ENCODE measurements at places on chromosomes 2 and 18.
A peak's percentile ranks its signal among the peaks of the same experiment; 100 is the strongest.

DNA sequence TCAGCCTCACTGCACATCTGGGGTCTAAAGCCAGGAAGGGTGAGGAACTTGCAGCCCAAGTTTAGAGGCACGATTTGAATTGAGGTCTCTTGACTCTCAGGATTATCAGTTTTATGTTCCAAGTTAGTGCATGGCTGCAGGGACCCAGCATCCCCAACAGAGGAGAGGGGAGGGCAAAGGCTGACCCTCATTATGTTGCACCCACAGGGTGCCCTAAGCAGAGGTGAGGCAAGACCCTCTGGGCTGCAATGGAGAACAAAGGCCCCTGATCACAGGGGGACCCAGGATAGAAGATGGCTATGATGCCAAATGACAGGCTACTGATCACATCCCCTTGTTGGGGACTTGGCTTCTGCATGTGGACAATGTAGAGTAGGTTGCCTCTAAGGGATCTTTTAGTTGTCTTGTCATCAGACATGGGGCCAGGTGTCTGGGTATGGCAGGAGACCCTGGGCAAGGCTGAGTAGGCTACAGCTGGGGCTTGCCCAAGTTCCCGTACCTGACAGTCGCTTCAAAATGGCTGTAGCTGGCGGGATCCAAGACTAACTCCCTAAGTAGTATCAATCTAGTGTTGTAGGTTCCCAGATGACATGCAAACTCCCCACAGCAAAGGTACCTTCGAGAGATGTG lies 4.5 kb upstream of the GDF7 start:
- DNase-seq: no peak

DNA sequence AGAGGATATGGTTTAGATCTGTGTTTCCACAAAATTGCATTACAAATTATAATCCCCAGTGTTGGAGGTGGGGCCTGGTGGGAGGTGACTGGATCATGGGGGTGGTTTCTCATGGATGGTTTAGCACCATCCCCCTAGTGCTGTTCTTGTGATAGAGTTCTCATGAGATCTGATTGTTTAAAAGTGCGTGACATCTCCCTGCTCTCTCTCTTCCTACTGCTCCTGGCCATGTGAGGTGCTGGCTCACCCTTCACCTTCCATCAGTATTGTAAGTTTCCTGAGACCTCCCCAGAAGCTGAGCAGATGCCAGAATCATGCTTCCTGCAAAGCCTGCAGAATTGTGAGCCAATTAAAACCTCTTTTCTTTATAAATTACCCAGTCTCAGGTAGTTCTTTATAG lies 33.1 kb downstream of the LHCGR start:
- no peak for DNase-seq

DNA sequence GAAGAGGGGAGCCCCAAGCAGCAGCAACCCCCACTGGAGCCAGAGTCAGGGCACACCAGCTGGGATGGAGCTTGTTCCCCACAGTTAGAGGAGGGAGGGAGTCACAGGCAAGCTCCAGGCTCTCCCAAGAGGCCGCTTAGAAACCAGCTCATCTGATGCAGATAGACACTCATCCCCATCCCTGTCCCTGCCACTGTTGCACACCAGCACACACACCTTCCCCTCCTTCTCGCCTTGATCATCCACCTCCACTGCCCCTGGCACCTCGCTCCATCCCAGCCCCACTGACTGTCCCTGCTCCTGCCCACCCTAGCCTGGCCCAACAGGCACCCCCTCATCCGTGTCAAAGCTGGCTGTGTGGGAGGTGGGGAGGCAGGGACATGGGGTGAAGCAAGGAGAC lies 1.5 kb upstream of the RUFY4 start:
- DNase-seq: no peak

- DNase-seq: no peak
Observed at GRCh38 chr18:6885992-6886796, 156.7 kb downstream of the ARHGAP28 start.

DNA sequence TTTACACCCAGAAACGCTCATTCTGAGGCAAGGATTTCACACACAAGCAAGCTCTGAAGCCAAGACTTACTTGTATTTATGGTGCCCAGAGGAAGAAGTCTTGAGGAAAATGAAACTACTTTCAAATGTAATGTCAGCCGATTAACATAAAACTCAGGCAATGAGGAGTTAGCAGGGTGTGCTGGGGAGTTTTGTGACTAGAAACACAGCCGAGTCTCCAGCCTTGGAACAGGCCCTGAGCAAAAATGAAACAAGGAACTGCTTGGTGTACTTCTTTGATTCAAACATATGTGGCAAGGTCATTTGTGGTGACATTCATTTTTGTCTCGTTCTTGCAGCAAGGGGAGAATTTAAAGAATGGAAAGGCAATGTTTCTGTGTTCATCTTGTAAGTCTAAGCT lies 4.5 kb downstream of the DYTN start:
- no peak for DNase-seq

GRCh38 chr2:12890481-12890991 lies 173.8 kb downstream of the TRIB2 start:
- DNase-seq: no peak

- no peak for DNase-seq
Observed at GRCh38 chr2:128584296-128584890, 265.7 kb upstream of the HS6ST1 start.

DNA sequence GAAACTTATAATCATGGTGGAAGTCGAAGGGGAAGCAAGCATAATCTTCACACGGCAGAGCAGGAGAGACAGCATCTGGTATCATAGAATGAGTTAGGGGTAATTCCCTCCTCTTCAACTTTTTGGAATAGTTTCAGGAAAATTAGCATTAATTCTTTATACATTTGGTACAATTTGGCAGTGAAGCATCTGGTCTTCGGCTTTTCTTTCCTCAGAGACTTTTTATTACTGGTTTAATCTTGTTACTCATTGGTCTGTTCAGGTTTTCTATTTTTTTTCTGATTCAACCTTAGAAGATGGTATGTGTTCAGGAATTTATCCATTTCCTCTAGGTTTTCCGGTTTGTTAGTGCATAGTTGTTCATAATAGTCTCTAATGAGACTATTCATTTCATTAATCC lies 39.7 kb upstream of the ABCA12 start:
- no peak for DNase-seq

GRCh38 chr2:12303181-12304030 lies 413.3 kb upstream of the TRIB2 start:
- DNase-seq: no peak

DNA sequence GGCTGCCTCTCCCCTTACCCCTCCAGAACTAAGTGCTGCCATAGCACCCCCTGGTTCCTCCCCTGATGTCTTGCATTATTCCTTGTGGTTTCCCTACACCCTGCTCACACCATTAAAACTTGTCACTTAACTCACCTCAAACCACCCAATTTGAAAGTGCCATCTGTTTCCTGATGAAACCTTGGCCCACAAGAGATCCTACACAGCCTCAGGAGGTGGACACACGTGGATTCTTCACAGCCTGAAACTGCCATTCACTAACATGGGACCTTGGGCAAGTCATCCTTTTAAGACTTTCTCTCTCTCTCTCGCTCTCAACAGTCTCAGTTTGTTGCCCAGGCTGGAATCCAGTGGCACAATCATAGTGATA lies 27.5 kb upstream of the FAM124B start:
- DNase-seq: no peak

DNA sequence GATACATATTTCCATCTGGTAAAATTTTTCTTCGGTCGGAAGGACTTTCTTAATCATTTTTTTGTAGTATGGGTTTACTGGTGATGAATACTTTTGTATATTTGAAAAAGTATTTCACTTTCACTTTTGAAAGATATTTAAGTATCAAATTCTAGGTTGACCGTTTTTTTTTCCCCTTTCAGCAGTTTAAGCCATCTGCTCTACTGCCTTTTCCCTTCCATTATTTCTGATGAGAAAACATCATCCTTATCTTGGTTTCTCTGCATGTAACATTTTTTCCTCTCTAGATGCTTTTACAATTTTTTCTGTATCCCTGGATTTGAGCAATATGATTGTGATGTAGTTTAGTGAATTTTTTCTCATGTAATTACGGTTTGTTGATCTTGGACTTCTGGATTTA lies 87.0 kb downstream of the MTX2 start:
- no peak for DNase-seq

- no peak for DNase-seq
Observed at GRCh38 chr2:138782383-138782782, 2.2 kb upstream of the NXPH2 start.

GRCh38 chr2:241562269-241562891 lies 3.8 kb downstream of the BOK start:
- no peak for DNase-seq

DNA sequence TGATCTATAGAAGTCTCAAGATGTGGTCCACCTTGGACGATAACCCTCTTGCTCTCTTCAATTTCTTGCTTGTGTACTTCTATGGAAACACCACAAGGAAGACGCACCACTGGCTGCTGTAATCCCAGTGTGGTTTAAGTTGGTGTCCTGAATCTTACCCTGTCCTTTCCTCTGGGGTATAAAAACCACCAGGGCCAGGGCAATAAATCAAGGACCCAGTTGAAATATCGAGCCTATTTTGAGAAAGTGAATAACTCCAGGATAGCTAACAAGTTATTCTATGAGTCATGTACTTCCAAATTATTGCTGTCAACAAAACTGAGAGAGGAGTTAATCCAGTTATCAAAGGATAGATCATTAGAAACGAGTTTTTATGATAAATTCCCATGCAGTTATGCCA lies 137.0 kb downstream of the RND3 start:
- no peak for DNase-seq

- no peak for DNase-seq
Observed at GRCh38 chr2:200584639-200585038, 1.2 kb upstream of the AOX1 start.

- DNase-seq: no peak
Observed at GRCh38 chr2:222641336-222641735, 14.6 kb downstream of the FARSB start.

DNA sequence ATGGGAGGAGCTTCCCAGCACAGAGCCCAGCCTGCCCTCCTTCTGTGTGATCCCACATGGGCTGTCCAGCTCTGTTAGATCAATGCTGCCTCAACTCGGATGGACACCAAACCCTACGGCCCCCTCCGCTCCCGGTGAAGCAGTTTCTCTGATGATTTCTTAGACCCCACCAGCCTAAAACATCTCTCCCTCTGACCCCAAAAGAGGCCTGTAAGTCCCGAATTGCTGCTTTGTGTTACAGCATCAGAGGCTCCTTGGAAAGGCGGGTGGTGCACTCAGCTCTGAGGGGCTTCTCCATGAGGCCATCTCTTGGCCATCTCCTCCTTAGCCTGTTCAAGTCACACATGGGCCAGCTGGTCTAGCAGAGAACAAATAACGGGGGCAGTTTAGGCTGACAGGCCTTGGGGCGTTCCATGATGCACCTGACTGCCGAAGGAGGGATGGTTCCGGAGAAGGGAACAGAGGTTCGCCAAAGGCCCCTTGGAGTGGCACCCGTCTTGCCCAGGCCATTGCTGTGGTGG lies 240.7 kb downstream of the SH3RF3 start:
- DNase-seq: no peak

GRCh38 chr2:143300536-143300935 lies 171.3 kb downstream of the ARHGAP15 start:
- DNase-seq: no peak

DNA sequence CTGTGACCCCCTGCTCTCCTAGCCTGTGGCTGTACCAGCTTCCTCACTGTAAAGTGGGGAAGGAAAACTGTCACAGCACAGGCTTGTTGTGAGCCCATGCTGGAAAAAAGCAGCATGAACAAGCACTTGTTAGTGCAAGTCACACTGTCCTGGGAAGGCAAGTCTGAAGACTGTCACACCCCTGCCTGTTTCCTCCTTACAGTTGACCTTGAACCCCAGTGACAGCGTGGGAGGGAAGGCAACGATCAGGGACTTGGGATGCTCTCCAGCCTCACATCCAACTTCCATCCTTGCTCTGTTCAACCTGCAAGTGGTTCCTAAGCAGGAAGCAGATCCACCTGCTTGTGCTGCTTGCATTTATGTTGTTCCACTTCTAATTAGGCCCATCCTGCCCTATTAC lies 311.3 kb upstream of the KLHL29 start:
- no peak for DNase-seq

DNA sequence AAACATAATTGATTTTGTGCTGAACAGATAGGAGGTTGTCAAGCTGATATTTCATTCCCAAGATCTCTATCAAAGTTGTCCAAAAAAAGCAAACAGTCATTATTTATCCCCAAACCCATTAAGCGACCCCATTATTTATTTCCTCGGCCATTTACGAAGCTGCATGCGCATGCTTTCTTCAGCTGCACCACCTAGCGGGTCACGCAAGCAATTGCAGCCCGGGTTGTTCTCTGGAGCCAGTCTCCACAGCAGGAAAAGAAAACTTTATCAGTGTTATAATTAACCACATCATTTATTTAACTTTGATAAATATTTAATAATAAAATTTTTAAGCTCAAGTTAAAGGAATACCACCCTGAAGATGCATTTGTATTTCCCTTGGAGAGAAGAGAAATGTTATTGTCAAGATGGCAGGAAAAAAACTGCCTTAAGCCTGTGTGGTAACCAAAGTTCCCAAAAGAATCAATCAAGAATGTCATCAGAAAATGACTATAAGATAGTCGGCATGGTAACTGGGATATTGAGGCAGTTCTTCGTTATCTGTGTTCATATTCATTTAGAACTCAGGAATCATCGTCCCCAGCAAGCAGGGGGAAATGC lies 304.7 kb downstream of the FBXO15 start:
- DNase-seq: peak; percentile 33

- DNase-seq: no peak
Observed at GRCh38 chr18:25814841-25815458, 275.5 kb downstream of the SS18 start.

- no peak for DNase-seq
Observed at GRCh38 chr2:27754138-27754588, 17.4 kb upstream of the MRPL33 start.

DNA sequence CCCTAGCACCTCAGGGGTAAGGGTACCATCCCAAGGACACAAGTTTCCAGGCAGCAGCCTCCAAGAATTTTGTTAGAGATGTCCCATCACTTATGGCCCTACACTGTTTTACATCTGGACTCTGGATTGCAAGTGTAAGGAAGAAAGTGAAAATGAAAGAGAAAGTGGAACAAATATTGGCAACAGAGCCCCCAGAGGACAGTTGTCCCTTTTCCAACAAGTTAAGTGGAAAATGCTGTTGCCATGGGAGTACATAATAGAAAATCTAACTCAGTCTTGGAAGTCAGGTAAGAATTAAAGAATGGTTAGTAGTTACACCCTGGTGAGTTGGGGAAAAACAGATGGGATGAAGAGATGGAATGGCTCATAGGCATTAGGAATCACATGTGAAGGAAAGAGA lies 50.6 kb downstream of the TTC21B start:
- no peak for DNase-seq

DNA sequence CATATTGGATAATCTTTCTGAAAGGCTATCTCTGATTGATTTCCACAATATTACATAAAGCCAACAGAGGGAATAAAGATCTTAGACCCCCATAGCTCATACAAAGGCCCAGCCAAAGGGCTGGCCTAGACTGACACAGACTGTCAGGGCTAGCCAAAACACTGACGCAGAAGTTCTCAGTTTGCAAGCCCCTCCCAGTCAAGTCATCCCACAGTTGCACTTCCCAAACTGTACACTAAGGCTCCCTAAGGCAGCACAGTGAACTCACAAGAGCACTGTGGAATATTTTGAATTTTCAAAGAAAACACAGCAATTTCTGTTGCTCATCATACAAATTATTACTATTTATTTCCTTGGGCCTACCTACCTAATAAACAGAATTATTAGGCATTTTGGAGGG lies 244.9 kb downstream of the SP3 start:
- no peak for DNase-seq

GRCh38 chr2:181172676-181173075 lies 192.3 kb downstream of the UBE2E3 start:
- no peak for DNase-seq

Measured in LNCaP clone FGC (cell line).